ENCODE measurements at places on chromosomes 6 and 20.

- no peak for DNase-seq
Measured at GRCh38 chr6:169424821-169425240, 171.2 kb upstream of the THBS2 start.

GRCh38 chr20:44209686-44210405 is 725 bp downstream of the OSER1 start:
- DNase-seq = no peak

GRCh38 chr6:41437604-41438003 is 102.2 kb downstream of the NCR2 start:
- no peak for DNase-seq

DNA sequence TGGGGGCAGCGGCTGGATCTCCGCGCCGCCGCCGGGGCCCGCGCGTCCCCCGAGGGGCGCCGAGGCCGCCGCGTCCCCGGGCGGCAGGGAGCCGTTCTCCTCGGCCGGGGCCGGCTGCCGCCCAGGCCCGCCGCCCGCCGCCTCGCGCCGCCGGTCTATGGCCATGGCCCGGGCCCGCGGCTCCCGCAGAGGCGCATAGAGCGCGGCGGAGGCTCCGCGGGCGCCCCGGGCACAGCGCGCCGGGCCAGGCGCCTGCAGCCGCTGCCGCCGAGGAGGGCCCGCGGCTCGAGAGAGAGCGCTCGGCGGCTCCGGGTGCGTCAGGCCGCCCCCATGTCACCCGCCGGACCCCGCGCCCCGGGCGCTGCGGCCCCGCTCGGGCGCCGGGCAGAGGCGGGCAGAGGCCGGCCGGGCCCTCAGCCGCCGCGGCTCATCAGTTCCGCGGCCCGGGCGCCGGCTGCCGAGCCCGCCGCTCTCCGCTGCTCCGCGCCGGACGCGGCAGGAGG is 404 bp downstream of the SLC22A23 start:
- DNase-seq = peak; percentile 34

- no peak for DNase-seq
Measured at GRCh38 chr6:13383328-13384163, 55.2 kb upstream of the TBC1D7 start.

GRCh38 chr20:1388741-1389483 is 3.9 kb downstream of the FKBP1A start:
- DNase-seq = no peak

GRCh38 chr6:42460883-42461282 is 9.2 kb upstream of the TRERF1 start:
- no peak for DNase-seq

DNA sequence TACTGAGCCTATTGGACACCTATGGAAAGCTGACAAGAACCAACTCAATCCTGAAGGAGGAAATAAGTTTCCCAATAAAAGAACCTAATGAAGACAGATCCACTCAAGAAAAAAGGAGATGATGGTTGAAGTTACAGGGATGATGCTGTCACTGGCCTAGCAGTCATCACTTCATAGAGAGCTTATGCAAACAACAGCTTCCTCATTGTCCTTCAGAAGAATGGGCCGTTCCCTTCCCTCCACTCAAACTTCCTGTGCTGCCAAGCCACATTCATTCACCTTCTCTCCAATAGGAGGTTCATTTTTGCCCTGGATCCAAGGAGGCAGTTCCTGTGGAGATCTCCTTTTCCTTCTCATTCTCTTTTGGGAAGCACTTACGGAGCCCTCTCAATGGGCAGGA is 13.8 kb upstream of the PM20D2 start:
- DNase-seq = no peak

DNA sequence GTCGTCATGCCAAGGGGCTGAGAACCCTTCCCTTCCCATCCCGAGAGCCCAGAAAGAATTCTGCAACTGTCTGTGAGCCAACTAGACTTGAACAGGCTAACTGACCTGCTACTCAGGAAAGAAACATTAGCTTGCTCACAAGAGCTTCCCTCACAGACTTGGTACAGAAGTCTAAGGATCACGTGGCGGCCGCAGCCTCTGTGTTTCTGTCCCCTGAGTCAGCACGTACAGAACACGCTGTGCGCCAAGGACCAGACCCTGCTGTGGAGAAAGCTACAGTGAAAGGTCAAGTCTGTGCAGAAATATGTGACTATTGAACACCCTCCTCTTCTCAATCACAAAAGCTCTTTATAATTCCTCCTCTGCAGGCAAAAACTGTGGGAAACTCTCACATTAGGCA is 151.3 kb upstream of the QKI start:
- no peak for DNase-seq

- DNase-seq = no peak
Measured at GRCh38 chr6:151330130-151330696, 61.1 kb downstream of the ZBTB2 start.

- peak; percentile 17 for DNase-seq
Measured at GRCh38 chr6:129882510-129883023, 21.5 kb upstream of the TMEM244 start.

- DNase-seq = no peak
Measured at GRCh38 chr6:46993846-46994245, 48.3 kb downstream of the ADGRF1 start.

DNA sequence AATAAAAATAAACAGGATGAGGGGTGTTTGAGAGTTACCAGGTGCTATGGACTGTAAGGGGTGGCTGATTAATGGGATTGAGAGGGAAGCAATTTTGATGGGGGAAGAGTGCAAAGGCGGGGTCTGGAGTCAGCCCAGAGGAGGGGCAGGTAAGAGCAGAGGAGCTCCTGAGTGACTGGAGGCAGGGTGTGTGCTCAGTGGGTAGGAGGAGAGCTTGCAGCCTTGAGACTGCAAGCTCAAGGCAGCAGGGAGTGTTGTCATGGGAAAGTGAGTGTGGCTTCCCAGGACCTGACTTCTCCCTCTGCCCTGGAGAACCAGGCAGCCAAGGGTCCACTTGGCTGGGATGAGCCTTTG is 54.2 kb downstream of the RAB44 start:
- DNase-seq = no peak

DNA sequence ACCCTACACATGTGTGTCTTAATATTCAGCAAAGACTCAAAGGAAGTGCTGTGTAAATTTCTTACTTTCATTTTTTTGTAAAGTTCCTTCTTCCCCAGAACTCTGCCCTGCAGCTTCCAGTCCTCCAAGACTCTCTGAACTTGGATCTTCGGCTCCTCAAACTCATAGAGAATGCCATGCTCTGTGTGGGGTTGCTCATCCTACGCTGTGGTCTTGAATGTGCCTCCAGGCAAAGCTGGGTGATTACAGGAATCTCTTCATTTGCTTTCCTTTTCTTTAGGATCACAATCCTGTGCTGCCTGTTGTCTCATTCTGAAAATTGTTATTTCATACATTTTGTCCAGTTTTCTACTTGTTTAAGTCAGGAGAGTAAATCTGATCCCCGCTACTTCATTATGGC is 14.5 kb upstream of the CDC5L start:
- no peak for DNase-seq

GRCh38 chr6:156658966-156659821 is 118.0 kb upstream of the ARID1B start:
- DNase-seq = no peak

- DNase-seq = no peak
Measured at GRCh38 chr6:3723966-3724365, 27.5 kb downstream of the PXDC1 start.

DNA sequence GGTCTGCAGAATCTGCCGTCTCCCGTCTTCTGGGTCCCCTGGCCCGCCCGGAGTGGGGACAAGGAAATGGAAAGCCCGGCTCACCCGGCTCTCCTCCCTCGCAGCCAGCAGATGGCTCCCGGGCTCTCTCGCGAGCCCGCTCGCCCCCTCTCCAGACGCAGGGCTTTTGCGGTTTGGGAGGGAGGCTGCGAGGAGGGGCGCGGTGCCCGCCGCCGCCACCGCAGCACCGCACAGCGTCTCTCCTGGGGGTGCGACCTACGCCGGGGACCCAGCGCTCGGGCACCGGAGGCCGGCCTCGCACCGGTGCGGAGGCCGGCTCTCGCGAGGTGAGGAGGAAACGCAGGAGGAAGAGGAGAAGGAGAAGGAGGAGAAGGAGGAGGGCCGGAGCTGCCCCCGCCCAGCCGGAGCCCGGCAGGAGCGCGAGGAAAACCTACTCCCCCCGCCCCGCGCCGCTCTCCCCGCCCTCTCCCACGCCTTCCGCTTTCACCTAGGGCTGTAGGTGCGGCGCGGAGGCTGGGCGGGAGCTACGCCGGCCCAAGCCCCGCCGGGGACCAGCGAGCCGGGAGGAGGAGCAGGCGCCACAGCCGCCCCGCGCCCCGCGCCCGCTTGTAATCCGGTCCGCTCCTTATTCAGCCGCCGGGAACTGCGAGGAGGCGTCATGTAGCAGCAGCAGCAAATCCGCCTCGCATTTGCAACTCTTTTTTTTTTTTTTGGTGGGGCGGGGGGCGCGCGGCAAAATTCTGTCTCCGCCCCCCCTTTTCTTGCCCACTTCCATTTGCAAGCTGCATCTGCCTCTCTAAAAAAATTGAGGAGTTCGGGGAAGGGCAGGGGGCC is at the start of gene CARMIL1:
Gene CARMIL1, plus strand, starts transcription at position 461 of the 834 bp plus-strand sequence. CDS start 422 bp downstream, outside the sequence.
- peak; percentile 62 for DNase-seq

- DNase-seq = no peak
Measured at GRCh38 chr6:145630598-145630997, 104.7 kb downstream of the EPM2A start.

GRCh38 chr6:70860045-70860444 is 96.8 kb downstream of the B3GAT2 start:
- DNase-seq = no peak

DNA sequence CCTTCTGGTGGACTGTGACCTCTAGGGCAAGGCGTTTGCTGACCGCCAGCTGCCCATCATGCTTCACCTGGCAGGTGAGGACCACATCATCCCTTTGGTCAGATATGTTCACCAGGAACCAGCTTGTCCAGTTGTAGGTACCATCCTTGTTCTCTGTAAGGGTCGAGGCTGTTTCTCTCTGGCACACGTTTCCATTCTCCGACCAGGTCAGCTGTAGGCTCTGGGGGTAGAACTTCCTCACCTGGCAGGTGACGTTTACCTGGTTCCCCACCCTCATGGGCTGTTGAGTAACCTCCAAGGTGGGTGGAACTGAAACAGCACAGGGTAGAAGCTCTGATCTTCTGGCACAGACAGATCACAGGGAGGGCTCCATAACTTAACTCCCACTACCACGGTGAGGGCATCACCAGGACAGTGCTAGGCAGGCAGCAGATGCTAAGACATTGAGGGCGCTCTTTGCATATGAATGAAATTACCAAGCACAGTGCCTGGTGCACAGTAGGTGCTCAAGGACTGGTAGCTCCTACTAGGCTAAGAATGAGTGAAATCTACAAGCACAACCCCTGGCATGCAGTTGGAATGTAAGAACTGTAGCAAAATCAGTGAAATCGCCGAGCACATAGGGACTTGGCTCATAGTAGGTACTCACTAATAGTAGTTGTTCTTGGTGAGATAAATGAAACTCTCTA is 15.6 kb upstream of the SIRPB1 start:
- no peak for DNase-seq

- DNase-seq = no peak
Measured at GRCh38 chr20:8368670-8369069, 236.6 kb downstream of the PLCB1 start.

GRCh38 chr20:51091406-51092195 is 68.7 kb upstream of the KCNG1 start:
- no peak for DNase-seq

- DNase-seq = no peak
Measured at GRCh38 chr6:14165091-14165490, 47.5 kb downstream of the CD83 start.

- no peak for DNase-seq
Measured at GRCh38 chr20:13202565-13202964, 18.5 kb upstream of the ISM1 start.

DNA sequence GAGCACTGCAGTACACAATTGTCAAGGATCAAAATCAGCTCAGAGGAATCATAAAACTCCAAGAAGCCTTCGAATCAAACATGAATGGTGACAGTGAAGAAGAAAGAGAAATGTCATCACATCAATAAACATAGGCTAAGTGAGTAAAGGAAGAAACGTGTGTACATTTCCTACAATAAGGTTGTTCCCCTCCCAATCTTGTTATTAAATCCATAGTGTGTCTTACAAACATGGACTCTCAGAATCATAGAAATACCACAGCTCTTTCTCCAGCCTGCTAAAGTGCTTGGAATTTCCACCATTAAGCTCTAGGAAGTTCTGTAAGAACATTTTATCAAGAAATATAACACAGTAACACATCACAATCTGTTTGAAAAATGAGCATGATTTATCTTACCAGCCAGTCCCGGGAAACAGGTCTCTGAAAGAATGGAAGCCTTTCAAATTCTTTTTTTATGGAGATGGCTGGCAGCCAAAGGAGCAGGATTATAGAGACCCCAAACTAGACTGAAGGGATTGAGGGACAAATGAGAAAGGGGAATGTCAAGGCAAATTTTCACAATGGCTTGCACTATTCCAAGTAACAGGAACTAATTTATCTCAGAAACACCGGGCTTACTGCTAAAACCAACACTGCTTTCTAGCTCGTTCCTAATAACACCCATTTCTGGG is 4.5 kb upstream of the TNFAIP3 start:
- no peak for DNase-seq

DNA sequence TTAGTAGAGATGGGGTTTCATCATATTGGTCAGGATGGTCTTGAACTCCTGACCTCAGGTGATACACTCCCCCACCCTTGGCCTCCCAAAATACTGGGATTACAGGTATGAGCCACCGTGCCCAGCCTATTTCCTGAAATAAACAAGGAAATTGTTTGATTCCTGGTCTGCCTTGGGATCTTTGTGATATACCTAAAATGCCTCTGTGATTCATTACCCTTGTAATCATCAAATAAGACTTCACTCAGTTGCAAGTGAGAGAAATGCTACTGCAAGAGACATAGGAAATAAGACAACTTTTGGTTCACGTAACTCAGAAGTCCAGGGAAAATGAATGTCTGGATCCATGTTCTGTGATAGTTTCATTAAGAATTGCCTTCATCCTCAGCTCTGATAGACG is 173.2 kb upstream of the MARCKS start:
- no peak for DNase-seq

DNA sequence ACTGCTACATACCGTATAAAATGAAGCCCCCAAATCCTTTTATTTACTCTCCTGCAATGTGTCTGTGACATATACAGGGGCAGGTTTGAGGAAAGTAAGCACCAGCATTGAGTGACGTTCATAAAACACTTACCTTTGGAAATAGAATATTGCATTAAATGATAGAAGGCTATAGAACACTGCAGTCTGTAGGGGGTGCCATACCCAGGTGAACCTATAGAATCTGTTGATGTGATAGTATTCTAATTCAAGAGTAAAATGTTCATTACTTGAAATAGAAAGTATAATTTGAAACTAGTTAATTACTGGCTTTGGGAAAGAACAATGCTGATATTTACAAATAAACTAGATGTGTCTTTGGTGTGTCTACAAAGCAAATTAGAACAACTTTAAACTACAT is 47.0 kb upstream of the PRL start:
- no peak for DNase-seq

DNA sequence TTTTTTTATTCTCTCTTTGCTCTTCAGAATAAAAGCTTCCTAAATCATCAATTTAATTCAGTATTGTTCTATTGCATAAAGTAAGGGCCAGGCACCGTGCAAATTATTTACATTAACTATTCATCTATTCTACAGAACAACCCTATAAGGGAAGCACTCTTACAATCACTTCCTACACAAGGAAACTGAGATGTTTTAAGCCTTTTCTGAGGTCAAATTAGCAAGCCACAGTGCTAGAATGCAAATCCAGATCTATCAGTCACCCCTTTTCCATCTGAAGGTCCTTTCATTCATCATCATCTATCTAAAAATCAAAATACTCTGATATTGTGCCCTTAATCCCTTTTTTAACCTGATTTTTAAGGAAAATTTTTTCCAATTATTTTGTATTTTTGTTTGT is 31.2 kb downstream of the FRK start:
- DNase-seq = no peak

Data from activated B cell treated with CpG ODN at 0.5 μM for 24 hours (primary cell).